ENCODE measurements at places on chromosomes 11 and 22.

- DNase-seq = no peak
Observed at GRCh38 chr11:107180236-107180635, 162.0 kb upstream of the GUCY1A2 start.

- DNase-seq = peak; percentile 29
Observed at GRCh38 chr11:87444993-87445392, 407.3 kb downstream of the TMEM135 start.

DNA sequence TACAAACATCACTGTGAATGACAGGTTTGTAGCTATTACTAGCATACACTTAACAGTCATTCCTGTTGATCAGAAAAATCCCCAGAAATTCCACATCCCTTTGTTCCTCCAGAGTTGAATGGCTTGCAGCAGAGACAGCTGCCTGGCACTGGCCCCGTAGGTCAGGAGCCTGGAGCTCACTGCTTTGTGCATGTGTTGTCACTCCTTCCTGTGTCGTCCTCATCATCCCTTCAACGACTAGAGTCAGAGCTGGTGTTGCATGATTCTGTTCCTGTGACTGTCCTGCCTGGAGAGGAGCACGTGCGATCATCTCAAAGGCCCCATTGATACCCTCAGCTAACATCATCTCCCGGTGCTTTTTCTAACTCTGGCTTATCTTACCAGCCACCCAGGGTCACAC is 58.3 kb downstream of the LDLRAD3 start:
- DNase-seq = no peak

DNA sequence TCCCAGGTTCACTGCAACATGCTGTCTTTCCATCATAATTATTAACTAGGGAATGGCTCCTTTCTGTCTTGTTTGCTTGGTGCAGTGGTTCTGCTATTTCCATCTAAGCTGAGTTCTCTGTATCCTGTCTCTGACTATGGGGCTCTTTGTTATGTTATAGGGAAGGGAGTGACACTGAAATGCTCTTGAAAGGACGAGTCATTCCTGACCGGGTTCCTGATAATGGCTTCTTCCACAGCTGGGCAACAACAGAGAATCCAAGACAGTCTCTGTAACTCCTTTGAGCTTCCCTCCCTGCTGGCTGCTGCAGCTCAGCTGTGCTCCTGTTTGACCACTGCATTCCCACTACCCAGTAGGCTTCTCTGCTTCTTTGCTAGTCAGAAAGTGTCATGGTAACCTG is 24.1 kb downstream of the OR2AT4 start:
- no peak for DNase-seq

- DNase-seq = no peak
Observed at GRCh38 chr11:35106595-35106994, 32.4 kb upstream of the CD44 start.

GRCh38 chr11:70387564-70387963 is 10.8 kb upstream of the CTTN start:
- no peak for DNase-seq

DNA sequence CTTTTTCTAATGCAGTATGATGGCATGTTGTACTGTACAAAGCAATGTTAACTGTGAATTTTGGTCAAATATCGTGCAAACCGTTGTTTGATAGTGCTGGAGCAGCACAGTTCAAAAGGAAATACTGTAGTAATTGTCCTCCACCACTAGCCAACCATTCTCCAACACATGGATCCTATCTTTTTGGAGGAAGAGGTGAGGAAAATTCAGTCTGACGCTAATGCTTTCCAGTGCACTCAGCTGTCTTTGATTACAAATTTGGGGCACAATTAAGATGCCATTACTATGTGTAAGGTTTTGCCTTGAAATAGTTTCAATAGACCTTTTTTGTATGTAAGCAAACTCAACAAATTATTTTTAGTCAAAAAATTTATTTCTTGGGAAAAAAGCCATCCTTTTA is 240.5 kb upstream of the CCDC179 start:
- DNase-seq = no peak

GRCh38 chr22:23898006-23898974 is 4.1 kb downstream of the MIF start:
- no peak for DNase-seq

GRCh38 chr22:39809772-39810557 is 83.6 kb downstream of the ENTHD1 start:
- no peak for DNase-seq

DNA sequence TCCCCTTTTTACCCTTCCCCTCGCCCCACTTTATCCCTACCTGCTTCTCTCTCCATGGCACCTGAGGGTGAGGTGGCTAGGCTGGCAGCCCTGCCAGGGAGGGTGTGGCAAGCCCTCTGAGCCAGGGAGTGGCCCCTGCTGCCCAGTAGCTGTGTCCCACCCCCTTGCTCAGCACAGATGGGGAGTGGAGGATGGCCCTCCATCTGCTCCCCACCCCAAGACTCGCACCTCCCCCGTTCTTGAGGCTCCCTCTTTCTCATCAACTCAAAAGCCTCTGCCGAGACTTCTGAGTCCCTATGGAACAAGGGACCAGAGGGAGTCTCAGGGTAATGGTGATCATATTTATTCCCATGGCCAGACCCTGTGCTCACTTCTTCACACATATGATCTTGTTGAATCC is 1.7 kb downstream of the TMEM151A start:
- no peak for DNase-seq

DNA sequence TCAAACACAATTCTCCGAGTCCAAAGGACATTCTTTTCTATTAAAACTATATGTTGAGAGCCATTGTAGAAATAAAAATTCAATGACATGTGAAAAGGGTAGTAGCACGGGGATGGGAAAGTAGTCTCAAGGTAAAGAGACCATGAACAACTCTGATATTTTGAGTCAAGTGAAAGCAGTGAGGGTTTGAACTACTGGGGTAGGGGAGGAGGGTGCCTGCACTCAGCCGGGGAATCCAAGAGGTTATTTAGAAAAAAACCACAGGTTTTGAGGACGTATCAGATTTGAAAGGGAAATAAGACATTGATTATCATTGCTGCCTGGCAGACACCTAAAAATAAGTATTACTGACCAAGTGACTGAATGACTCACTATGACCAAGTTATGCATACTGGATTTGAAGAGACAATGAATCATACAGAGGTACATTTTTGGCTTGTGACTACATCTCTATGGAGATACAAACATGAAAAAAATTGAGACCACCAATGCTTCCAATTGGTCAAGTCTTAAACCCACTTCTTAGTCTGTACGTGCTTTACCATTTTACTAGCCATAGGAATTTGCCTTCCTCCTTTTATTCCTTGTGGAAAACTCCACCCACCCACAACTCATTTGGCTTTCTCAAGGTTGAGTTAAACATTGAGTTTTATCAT is 2.2 kb upstream of the OR52H1 start:
- DNase-seq = peak; percentile 97

DNA sequence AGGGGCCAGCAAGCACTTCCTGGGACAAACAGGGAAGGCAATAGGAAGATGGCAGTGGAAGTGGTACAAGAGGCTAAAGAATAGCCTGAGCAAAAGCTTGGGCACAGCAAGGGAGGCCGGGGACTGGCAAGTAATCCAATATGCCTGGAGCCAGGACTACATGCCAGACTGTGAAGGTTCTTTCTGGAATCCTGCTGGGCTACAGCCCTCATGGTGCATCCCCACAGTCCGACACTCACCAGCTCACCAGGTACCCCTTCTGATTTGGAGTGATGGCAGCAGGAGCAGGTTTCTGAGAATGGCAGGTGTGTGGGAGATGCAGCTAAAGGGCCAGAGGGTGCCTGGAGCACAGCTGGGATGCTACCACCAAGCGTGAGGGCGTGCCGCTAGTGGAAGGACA is 32.2 kb upstream of the POGLUT3 start:
- DNase-seq = no peak

DNA sequence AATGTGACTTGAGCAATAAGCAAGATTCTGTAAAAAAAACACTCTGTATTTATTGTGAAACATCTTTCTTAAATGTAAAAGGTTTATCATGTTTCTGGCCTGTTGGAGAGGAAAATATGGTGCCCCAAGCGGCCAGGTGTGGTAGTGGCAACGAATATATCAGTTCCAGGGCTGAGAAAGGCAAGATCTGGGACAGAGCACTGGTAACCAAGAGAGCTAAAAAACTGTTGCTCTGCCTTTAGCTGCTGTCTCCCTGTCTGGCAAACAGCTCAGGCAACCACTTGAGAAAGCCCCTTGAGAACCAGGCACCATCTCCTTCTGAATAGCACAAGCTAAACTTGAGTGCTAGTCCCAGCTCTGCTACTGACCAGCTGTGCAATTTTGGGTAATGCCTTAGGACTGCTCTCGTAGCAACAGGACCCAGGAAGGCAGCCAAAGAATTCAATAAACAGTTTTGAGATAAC is 129.9 kb downstream of the KCNC1 start:
- DNase-seq = no peak

GRCh38 chr11:111258046-111258445 is 12.5 kb downstream of the POU2AF2 start:
- DNase-seq = no peak

DNA sequence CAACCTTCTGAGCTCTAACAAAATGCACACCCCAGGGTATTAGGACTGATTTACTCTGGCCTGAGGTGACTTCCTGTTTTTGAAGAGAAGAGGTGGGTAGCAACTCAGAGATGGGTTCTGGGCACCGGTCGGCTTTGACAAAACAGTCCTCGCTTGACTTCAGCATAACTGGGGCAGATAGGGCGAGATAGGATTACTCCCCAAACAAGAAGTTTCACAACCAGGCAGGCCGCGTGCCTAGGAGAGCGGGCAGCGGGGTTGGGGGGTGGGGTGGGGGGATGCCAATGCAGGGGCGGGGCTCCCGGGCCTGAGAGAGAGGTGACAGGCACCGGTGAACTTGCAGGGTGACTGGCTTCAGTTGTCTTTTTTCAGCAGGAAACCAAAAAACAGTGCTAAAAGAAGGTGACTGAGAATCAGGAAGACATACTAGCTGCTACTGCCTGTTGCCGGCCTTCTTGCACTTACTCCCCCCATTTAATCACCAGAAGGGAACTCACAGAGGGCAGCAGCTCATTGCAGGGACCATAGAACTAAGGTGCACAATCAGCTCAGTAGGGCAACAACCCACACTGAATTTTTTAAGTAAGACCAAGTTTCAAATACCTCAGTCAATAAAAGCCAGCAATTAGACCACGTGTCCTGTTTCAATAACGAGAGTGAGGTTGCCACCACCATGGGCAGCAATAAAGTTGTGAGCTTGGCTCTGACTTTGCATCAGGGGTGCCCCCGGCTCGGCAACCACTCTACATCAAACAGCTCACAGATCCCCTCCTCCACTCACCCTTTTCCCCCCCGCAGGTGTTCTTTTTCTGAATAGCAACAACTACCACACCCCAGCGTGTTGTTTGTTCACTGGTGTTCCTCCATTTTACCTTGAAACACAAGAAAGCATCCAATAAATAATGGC is 37.2 kb upstream of the ETS1 start:
- DNase-seq = no peak

GRCh38 chr22:46848197-46848596 is 85.7 kb downstream of the TBC1D22A start:
- DNase-seq = no peak

GRCh38 chr22:37337204-37337943 is 55.1 kb downstream of the CYTH4 start:
- peak; percentile 70 for DNase-seq

DNA sequence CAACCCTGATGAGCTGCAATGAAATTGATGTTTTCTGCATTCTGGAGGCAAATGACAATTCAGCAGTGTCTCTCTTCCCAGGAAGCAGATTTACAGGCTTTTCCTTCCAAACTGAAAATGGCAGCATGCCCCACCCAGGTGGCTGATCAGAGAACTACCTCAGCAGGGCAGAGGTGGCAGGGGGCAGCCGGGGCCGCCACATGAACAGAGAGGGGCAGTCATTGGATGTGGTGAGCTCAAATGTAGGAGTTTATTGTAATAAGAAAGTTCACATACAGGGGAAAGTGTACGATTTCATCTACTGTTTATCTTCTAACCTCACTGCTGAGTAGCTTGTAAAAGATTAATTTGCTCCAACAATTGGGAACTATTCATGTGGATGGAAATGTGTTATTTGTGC is 15.7 kb upstream of the PARVA start:
- DNase-seq = no peak

DNA sequence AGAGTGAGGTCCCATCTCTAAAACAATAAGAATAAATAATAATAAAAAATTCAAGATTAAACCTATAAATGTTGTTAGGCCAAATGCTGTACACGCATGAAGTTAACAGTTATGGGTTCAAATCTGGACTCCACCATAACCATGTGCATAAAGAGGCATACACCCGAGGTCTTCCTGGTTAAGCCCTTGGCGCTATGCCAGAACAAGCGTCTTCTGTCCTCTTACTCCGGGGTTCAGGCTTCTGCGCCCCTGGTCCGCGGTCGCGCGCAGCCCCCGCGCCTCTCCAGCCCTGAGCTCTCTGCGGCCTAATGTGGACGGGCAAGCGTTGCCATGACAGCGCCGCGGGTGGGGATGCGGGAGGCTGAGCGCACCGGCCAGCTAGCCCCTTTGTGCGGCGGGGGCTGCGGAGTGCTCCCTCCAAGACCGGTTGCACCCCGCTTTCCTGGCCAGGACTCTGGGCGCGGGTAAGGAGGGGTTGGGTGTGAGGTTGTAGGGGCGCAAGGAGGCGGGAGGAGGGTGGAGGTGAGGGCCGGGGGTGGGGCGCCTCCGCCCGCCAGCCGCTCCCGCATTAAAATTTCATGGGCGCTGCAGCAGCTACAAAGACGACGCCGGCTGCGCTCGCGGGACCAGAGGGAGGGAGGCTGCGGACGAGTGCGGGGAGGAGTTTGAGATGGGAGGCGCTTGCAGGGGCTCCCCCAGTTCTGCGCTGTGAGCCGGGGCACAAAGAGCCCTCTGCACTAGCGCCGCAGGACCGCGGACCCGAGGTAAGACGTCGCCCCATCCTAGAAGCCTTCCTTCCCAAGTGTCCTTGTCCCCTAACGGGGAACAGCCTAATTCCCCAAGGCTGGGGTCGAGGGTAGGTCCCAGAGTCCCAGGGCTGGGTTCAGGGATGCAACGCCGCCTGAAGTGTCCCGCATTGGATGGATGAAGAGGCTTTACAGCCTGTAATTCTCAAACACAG is at the start of gene MIAT:
Gene MIAT (plus strand): TSS at position 698 of the 961 bp plus-strand sequence.
- DNase-seq = no peak

GRCh38 chr11:11973361-11973800 is 35.0 kb downstream of the DKK3 start:
- no peak for DNase-seq

GRCh38 chr11:5197536-5197935 is 2.9 kb downstream of the OR51V1 start:
- DNase-seq = no peak

DNA sequence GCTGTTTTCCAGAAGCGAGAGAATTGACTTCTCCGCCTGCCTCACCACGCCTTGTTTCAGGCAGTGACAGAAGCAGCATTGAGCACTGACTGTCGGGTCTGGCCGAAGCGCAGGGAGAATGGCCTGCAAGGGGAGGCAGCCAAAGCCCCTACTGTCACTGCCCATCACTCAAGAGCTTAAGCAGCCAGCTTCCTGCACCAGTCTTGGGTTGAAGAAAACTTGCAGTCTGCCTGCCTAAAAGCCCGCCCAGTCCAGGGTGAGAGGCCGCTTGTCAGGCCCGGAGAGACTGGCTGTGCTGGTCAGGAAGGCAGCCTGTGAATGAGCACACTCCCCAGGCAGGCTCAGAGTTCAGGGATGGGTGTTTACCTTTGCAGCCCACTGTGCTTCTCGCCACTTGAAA is 108.3 kb downstream of the PKNOX2 start:
- no peak for DNase-seq

Data from HT1080 (cell line).